ENCODE measurements at places on chromosomes 2 and 18. TPM values are rescaled to one million over a fixed set of nuclear protein-coding genes. Genes with fewer than 3 reads are reported as not detected.

Gene ARL4C
- polyA plus RNA-seq: 12.1 TPM

Gene RASGRP3
- 46.3 TPM for polyA plus RNA-seq

Gene RDH14
- polyA plus RNA-seq: 65.6 TPM

Gene ERICH2
- 2.9 TPM for polyA plus RNA-seq

Gene ZDBF2
- 10.3 TPM for polyA plus RNA-seq

Gene MDH1B
- 1.8 TPM for polyA plus RNA-seq

Gene PJVK
- 13.3 TPM for polyA plus RNA-seq

Gene SLC40A1
- polyA plus RNA-seq: 11.5 TPM

Gene TMEM247
- polyA plus RNA-seq: not detected

Gene CIB4
- not detected for polyA plus RNA-seq

Gene DUSP19
- polyA plus RNA-seq: 2.7 TPM

Gene SP5
- not detected for polyA plus RNA-seq

Gene EMILIN2
- 116 TPM for polyA plus RNA-seq

Gene POTEI
- polyA plus RNA-seq: 2.0 TPM

Gene IL1RN
- not detected for polyA plus RNA-seq

Gene MAB21L4
- polyA plus RNA-seq: not detected

Gene ALPP
- polyA plus RNA-seq: not detected

Gene CABYR
- 2.6 TPM for polyA plus RNA-seq

Gene PTGR3
- polyA plus RNA-seq: 18.5 TPM

Gene DUSP2
- 2.2 TPM for polyA plus RNA-seq

Gene CNOT9
- 16.6 TPM for polyA plus RNA-seq

Gene CABLES1
- polyA plus RNA-seq: 4.1 TPM

Gene IL1R1
- 1.4 TPM for polyA plus RNA-seq

Gene C2orf66
- polyA plus RNA-seq: 0.18 TPM

Gene OTOF
- polyA plus RNA-seq: not detected

Gene TBR1
- 0.19 TPM for polyA plus RNA-seq

Gene CDK15
- not detected for polyA plus RNA-seq

Gene PLEKHH2
- 0.31 TPM for polyA plus RNA-seq

Gene LHCGR
- polyA plus RNA-seq: 0.51 TPM

Gene POTEC
- not detected for polyA plus RNA-seq

Gene SERPINB2
- not detected for polyA plus RNA-seq

Gene ABCG8
- polyA plus RNA-seq: not detected

Gene RTP5
- not detected for polyA plus RNA-seq

Gene CROCC2
- polyA plus RNA-seq: not detected

Gene HRH4
- not detected for polyA plus RNA-seq

Gene SLC23A3
- 0.11 TPM for polyA plus RNA-seq

Gene SCYGR3
- polyA plus RNA-seq: not detected

Gene ARHGAP25
- polyA plus RNA-seq: 7.8 TPM

Gene DNPEP
- polyA plus RNA-seq: 104 TPM

Gene RPRM
- 0.75 TPM for polyA plus RNA-seq

Gene MC4R
- polyA plus RNA-seq: 1.1 TPM

Gene TTN
- polyA plus RNA-seq: 1,208 TPM

Gene OR6B2
- polyA plus RNA-seq: not detected

Gene MOGAT1
- polyA plus RNA-seq: 0.34 TPM
